ENCODE measurements at places on chromosomes 16 and 17.

DNA sequence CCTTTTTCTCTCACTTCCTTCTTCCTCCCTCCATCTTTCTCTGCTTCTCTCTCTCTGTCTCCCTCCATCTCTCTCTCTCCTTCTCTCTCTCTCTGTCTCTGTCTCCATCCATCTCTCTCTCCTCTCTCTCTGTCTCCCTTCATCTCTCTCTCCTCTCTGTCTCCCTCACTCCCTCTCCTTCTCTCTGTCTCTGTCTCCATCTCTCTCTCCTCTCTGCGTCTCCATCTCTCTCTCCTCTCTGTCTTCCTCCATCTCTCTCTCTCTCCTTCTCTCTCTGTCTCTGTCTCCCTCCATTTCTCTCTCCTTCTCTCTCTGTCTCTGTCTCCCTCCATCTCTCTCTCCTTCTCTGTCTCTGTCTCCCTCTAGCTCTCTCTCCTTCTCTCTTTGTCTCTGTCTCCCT is 194.1 kb downstream of the GSG1L start:
- no peak for DNase-seq

- no peak for DNase-seq
Observed at GRCh38 chr17:68190495-68190894, 57.3 kb upstream of the AMZ2 start.

DNA sequence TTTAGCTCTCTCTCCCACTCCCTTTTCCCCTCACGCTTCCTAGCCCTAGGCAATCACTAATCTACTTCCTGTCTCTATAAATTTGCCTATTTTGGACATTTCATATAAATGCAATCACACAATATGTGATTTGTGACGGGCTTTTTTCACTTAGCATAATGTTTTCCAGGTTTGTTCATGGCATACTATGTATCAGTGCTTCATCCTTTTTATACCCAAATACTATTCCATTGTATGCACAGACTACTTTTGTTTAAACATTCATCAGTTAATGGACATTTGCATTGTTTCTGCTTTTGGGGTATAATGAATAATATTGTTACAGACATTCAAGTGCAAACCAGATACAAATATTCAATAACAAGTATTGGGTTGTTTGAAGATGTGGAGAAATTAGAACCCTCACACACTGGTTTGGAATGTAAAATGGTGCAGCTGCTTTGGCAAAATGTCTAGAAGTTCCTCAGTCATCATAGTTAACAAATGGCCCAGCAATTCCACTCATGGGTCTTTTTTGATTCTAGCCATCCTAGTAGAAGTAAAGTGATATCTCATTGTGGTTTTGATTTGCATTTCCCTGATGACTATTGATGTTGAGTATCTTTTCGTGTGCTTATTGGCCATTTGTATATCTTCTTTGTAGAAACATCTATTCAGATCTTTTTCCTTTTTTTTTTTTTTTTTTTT is 67.7 kb downstream of the TBX4 start:
- DNase-seq, result no peak

DNA sequence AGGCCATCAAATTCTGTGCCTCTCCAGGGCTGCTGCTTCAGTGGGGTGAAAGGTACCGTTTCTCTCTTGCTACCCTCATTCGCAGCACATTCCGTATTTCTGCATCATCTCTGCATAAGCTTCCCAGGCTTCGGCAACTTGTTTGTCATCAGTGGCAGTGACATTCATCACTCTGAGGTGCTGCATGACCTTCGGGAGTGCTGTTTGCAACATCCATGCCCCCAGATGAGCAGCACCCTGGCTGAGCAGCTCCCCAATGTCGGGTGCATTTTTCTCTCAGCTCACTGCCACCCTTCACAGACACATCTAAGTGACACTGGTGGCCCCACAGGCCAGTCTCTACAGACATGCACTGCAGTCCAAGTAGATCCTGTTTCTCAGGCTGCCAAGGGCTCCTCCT is 3.8 kb downstream of the CREBBP start:
- DNase-seq, result no peak

DNA sequence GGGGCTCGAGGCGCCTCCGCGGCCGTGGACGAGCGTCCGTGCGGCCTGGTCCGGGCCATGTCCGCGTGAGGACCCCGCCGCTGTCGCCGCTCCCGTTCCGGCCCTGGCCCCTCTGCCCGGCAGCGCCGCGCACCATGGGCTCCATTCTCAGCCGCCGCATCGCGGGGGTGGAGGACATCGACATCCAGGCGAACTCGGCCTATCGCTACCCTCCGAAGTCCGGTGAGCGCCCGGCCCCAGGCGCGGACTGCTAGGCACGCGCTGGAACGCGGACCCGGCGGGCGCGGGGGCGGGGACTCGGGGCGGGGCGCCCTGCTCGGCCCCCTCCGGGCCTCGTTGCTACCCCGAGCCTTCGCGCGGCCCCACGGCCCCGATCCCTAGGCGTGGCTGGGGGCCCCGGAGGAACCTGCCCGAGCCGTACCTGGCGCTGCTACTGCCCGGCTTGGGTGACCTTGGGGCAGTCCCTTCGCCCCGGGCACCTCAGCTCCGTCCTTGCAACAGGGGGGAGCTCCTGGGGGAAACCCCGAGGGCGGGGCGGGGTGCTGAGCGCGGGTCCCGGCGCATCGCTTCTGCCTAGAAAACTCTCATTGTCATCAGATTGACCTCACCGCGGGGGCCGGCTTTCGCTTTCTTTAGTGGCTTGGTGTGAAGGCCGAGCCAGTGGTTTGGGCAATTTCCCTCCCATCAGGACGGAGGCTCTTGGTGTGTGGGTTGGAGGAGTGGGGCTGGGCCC is 367 bp downstream of the MGRN1 start:
- DNase-seq, result peak; percentile 89

GRCh38 chr16:54568906-54569807 is 282.6 kb upstream of the IRX3 start:
- DNase-seq, result no peak

- no peak for DNase-seq
Observed at GRCh38 chr16:11140098-11140375, 116.0 kb downstream of the SOCS1 start.

- peak; percentile 75 for DNase-seq
Observed at GRCh38 chr17:44353672-44354331, 8.7 kb downstream of the GRN start.

DNA sequence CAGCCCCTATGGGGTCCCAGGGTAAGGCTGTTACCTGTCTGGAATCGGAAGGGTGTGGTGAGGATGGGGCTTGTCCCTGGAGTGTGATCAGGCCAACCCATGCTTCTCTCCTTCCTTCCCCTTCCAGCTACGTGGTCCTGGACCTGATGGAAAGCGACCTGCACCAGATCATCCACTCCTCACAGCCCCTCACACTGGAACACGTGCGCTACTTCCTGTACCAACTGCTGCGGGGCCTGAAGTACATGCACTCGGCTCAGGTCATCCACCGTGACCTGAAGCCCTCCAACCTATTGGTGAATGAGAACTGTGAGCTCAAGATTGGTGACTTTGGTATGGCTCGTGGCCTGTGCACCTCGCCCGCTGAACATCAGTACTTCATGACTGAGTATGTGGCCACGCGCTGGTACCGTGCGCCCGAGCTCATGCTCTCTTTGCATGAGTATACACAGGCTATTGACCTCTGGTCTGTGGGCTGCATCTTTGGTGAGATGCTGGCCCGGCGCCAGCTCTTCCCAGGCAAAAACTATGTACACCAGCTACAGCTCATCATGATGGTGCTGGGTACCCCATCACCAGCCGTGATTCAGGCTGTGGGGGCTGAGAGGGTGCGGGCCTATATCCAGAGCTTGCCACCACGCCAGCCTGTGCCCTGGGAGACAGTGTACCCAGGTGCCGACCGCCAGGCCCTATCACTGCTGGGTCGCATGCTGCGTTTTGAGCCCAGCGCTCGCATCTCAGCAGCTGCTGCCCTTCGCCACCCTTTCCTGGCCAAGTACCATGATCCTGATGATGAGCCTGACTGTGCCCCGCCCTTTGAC is 2.4 kb downstream of the MAPK7 start:
- DNase-seq, result no peak

DNA sequence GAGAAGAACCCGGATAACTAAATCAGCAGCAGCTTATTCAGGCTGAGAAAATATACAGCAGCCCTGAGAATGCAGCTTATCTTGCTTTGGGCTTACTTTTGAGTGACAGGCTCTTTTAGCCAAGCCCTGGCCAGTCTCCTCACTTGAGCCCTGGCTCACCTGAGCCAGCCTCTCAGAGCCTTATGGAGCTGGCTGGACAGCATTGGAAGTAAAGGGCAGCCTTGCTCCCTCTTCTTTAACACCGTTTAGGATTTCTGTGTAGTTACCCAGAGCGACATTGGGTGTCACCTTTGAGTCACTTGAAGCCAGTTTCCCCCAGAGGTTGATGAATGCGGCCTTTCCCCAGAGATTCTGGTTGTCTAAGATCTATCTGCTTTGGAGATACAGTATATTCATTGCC is 7.7 kb upstream of the NPIPB2 start:
- DNase-seq, result peak; percentile 77

DNA sequence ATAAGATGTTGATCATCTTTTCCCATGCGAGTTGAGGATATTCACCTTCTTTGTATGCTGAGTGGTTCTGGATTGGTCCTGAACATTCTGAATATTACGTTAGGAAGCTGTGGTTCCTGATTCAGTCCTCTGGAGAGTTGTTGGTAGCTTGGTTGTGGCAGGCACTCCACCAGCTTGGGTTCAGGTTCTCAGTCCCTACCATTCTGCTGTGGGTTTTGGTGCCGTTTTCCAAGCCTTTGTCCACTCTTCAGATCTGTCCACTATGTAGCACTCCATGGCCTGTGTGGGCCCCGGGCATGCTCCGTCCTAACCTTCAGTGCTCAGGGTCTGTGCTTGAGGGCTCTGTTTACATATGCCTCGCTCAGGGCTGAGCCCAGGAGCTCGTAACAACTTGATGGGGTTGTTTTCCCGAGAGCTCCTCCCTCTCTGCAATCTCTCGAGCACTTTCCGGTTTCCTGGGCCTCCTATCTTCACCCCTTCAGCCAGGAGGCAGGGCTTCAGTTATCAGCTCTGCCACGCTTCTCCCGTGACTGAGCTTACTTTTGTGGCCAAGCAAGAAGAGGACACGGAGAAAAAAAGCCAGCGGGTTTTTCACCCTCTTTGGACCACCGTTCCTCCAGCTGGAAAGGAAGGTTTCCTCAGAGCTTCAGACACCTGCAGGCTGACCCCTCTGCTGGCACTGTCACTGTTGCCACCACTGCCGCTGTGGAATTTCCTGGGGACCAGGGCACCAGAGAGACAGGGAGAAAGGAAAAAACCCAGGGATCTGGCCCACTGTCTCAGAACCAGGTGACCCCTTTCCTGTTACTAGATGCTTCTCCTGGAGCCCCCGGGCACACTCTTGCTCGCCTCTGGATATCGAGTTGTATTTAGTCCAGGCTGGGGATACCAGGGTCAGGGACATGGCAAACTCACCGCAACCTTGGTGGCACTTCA is 19.6 kb downstream of the KIAA0513 start:
- no peak for DNase-seq

- DNase-seq, result peak; percentile 96
Observed at GRCh38 chr16:4734730-4735535, 596 bp downstream of the DNAAF8 start.

DNA sequence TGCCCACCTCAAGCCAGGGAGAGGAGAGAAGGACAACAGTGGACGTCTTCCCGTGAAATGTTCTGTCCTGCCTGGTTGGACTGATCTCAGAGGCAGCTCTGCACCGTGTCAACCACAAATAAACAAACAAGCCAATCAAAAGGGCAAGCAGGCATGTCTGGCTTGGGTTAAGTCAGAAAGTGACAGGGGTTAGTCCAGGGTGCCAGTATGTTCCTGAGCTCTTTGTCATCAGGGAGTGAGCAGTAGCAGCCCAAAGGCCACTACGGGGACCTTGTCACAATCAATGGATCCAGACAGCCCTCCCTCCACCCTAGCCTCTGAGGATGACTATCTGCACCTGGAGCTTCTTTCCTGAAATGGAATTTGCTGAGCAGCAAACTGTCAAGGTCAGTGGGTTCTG is 35.0 kb downstream of the CNGB1 start:
- DNase-seq, result no peak
